NCI-H2171 (cell line): ENCODE measurements at places on chromosomes 3 and 15.

- no peak for DNase-seq
Observed at GRCh38 chr3:14884665-14885064, 62.7 kb upstream of the NR2C2 start.

DNA sequence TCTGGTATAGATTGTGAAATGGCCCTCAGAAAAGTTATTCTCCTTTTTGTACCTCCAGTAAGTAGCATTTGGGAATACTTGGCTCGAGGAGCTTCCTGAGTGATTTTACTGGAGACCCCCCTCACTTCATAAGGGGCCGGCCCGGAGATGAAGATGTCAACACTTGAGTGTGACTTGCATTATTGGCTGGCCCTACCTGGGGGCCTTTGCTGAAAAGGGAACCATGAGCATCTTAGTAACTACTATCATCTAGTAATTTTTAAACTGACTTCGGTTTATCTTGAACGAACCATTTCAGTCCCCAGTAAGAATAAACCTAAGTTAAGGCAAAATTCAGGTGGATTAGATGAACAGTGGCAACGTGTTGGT, 1.3 kb downstream of the FAIM start:
- DNase-seq, result no peak

DNA sequence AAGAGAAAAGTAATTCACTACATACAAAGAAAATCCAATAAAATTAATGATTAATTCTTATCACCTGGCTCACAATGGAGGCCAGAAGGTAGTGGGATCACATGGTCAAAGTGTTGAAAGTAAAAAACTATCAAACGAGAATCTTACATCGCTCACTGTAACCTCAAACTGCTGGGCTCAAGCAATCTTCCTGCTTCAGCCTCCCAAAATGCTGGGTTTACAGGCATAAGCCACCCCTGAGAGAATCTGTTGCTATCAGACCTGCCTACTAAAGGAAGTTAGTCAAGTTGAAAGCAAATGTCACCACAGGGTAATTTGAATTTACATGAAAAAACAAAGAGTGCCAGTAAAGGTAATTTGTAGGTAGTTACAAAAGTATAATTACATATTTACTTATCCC, 103.3 kb downstream of the PCCB start:
- no peak for DNase-seq

- DNase-seq, result no peak
Observed at GRCh38 chr3:187521546-187521945, 148.6 kb downstream of the SST start.

DNA sequence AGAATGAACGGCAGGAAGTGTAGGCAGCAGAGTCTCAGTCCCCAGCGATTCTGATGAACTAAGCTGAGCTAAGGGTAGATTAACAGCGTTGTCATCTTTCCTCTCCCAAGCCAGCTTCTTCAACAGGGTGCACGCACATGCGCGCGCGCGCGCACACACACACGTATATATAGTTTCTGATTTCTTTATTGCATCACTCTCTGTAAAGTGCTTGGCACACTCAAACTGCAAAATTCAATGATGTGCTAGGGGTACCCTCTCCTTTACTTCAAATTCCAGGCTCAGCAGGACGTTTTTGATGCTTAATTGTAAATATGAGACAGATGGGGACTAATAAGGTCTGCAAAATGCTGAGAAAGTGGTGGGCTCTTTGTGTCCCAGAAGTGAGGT, 26.1 kb upstream of the VPS8 start:
- DNase-seq, result no peak

GRCh38 chr3:114496021-114496434, 202.2 kb downstream of the TIGIT start:
- DNase-seq, result no peak

GRCh38 chr15:72584006-72584405, 70.5 kb upstream of the GOLGA6B start:
- no peak for DNase-seq

DNA sequence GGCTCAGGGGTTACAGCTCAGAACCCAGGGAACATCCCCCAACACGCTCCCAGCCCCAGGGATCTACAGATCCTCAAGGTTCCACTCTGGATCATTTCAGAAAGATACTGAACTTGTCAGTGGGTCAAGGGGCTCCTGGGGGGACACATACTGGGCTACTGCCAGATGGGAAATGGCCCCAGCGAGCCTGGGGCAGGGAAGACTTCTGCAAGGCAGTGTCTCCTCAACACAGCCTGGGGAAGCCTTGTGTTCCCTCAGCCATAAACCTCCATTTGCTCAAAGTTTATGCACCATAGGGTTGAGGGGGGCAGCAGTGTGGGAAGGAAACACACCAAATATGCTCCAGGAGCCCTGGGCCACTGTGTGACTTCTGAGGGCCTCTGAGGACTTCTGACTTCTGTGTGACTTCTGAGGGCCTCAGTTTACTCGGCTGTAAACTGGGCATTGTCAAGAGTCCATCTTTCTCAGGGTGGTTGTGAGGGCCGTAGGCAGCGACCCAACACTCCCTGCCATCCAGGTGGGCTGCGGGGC, 58.4 kb downstream of the IQSEC1 start:
- DNase-seq, result no peak

- no peak for DNase-seq
Observed at GRCh38 chr15:74889390-74889882, 406 bp upstream of the MPI start.

DNA sequence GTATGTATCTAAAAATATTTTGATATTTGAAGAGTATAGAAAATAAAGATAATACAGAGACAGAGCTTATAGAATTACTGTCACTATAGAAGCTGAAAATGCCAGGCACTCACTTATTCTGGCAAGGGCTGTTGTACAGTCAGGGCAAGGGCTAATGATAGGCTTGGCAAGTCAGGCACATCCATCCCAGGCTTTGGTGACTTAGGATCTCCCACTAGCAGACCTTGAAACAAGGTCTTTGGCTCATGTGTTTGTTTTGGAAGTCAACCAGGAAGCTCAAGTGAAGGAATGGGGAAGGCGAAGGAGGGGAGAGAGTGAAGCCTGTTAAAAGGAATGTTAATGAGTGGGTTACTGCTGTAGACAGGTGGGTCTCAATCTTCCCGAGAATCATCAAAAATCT, 199.1 kb upstream of the SUCLG2 start:
- DNase-seq, result no peak

DNA sequence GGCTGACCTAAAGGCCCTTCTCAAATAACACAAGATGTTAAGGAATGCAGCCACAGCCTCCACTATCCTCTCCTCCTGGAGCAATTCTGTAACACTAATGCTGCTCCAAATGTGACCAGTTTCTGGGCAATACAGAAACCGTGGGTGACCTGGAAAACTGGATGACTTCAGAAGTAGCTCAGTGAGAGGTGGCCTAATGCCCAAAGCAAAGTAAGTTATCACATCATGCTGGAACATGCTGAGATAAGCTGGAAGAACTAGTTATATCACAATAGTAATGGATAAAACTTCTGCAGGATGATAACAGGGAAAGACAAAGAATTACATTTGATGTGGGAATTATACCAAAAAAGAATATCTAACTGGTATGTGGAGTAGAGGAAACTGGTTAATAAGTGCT, 72.0 kb downstream of the DHX30 start:
- DNase-seq, result no peak

- DNase-seq, result no peak
Observed at GRCh38 chr3:70360979-70361760, 48.7 kb upstream of the MDFIC2 start.

DNA sequence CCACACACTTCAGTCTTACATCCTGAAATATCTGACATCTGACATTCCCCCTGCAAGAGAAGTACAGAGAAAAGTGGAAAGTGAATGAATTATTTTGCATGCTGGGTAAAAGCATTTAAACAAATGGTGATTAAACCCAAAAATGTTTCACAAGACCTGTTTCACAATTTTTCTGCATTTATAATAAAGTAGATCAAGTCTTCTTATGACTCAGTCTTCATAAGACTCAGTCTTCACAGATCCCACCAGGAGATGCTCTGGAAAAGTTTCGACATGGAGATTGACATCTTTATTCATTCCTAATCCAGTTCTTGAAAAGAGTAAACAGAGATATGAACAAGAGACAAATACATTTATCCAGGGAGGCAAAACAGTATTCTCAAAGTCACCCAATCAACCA, 13.2 kb upstream of the EDC3 start:
- no peak for DNase-seq

GRCh38 chr3:79361748-79362378, 405.9 kb downstream of the ROBO1 start:
- no peak for DNase-seq

GRCh38 chr3:8307545-8308110, 194.0 kb upstream of the LMCD1 start:
- no peak for DNase-seq

DNA sequence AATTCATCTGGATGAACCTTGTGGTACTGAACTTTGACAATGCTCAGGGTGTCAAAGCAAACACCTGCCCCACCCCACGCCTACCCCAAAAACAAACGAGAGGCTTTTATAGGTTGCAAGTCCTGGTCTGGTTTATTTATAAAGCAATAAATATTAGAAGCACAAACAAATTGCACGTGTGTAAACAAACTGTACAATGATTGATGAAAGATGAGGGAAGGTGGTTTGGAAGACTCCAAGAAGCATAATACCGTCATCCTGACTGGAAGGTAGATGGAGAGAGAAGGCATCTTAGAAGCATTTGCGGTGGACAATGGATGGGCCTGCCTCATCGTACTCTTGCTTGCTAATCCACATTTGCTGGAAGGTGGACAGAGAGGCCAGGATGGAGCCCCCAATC, 5.2 kb downstream of the ACTC1 start:
- DNase-seq, result no peak

DNA sequence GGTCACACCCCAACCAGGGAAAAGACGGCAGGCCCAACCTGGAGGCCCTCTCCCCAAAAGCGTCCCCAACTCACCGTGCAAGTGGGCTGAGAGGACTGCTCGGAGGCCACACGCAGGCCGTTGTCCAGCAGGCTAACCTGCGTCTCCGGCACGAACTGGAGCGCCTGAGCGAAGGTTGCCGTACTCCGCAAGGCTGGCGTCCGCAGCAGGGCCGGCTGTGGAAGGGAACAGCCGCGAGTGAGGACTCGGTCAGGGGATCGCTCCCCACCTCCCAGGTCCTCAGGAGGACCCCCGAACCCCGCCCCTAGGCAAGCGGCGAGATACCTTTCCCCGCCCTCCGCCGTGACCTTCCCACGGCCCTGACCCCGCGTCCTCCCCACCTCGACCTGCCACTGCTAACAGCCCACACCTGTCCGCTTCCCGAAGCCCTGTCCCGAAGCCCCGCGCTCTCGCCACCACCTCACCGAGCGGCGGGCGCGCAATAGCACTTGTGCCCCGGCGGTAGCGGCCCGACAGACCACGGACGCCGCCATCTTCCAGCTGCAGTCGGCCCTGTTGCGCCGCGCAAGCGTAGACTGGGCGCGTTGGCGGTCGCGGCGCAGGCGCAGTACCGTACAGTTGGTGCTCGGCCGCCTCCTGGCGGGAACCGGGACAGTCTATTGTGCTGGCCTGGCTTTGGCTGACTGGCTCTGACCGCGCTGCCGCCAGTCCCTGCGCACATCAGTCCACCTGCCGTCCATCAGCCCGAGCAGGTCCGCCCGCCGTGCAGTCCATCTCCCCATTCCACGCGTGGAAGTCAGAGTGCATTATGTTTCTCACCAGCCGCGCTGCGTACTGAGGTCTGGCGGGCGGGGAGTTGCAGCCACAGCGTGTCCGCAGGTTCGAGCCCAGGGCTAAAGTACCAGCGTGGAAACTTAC, at the start of gene UQCRC1:
UQCRC1 (minus strand) TSS at position 559 of the 918 bp plus-strand sequence; CDS start at position 533, 26 bp downstream.
- DNase-seq, result peak; percentile 63

- no peak for DNase-seq
Observed at GRCh38 chr15:57305009-57305408, 71.3 kb upstream of the CGNL1 start.

DNA sequence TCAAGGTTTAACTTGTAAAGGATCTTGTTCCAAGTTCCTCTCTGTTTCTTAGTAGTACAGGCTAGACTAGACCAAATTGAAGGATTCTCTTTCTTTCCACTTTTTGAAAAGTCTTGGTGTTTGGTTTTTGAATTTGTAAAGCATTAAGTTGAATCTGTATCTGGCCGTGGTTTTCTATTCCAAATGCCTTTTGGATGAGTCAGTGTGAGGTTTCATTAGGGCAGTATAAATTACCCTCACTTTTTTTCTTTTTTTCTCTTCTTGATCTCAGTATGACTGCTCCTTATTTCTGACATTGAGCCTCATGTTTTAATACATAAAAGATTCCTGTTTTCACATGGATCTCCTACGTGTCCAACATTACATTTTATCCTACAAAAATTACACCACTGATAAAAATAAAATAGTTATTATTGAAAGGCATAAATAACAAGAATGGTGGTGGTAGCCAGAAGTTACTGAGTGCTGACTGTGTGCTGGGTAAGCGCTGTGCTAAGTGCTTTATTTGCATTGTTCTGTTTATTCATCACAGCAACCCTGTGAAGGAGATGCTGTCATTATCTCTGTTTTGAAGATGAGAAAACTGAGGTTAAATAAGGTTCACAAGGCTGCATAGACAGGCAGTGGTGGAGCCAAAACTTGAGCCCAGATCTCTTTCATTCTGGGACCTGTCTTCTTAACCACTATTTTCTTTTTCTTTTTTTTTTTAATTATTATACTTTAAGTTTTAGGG, 48.3 kb downstream of the MITF start:
- no peak for DNase-seq

DNA sequence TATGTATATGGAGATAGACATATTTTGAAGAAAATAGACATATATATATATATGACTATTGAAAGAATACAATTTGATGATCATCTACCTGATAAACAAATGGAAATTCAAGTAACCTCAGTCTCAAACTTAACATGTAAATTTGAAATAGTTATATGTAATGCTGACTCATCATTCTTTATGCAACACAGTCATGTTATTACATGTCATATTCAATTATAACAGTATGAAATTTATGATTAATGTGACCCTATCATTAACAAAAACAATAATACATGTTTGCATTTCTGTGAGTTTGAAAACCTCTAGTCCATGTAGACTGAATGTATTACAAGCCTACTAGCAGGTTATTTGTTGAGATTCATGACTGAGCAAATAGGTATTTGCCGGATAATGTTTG, 204.1 kb downstream of the CADM2 start:
- no peak for DNase-seq

- no peak for DNase-seq
Observed at GRCh38 chr3:116135457-116136085, 309.7 kb downstream of the LSAMP start.

DNA sequence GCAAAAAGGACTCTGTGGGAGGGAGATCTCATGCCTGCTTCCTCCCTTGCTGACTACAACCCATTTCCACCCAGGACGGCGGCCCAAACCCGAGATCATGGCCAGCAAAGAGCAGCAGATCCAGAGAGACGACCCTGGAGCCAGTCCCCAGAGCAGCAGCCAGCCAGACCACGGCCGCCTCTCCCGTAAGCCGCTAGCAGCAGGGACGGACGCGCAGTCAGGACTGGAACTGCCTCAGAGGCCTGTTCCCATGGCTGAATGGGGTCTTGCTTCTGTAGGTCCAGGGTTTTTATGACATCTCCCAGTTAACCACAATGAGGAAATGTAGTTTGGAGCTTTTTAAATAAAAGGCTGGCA, 67.2 kb downstream of the BOC start:
- DNase-seq, result no peak

- no peak for DNase-seq
Observed at GRCh38 chr3:69536306-69537020, 150.6 kb upstream of the FRMD4B start.
